Left ventricle myocardium inferior (tissue), 1 donor: ENCODE measurements at places on chromosomes 1 and 21. TPM values are rescaled to one million over a fixed set of nuclear protein-coding genes. Genes with fewer than 3 reads are reported as not detected.

The ECM1 gene
- total RNA-seq = 20.1 TPM

The CYP4B1 gene
- total RNA-seq = 11.5 TPM

The FAM177B gene
- total RNA-seq = not detected

The TRIM58 gene
- 0.16 TPM for total RNA-seq

The LCE1E gene
- total RNA-seq = not detected

The APOBEC4 gene
- total RNA-seq = 0.11 TPM

The ZNF593OS gene
- total RNA-seq = not detected

The RSPO1 gene
- total RNA-seq = not detected

The FMO2 gene
- 49.7 TPM for total RNA-seq

The UBE2U gene
- 0.85 TPM for total RNA-seq

The LCE1D gene
- not detected for total RNA-seq

The RAB3B gene
- total RNA-seq = not detected

The UTS2 gene
- not detected for total RNA-seq

The TBX19 gene
- 0.33 TPM for total RNA-seq

The MOB3C gene
- total RNA-seq = 12.8 TPM

The LCE1F gene
- total RNA-seq = not detected
